ENCODE measurements at places on chromosomes 6 and 20.

DNA sequence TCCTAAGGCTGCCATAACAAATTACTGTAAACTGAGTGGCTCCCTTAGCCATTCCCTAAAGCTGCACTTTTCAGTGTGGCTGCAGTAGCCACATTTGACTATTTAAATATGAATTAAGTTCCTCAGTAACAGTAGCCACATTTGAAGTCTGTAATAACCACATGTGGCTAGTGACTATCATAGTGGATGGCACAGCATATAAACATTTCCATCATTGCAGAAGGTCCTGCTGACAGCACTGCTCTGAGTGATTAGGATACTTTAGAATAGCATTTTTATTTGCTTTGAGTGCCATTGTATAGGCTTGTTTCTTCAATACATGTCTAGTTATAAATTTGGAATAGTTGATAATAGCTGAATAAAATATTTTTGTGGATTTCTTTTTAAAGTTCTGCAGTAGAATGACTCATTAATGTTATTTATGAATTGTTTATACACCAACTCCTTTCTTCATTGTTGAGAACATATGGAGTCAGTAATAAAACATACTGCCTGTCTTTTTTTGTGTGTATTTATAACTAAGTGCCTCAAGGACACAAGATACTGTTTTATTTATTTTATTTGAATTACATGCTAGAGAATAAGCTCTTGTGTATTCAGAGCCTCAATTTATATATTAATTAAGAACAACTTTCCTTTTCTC is 217.2 kb downstream of the CDKAL1 start:
- no peak for DNase-seq

GRCh38 chr6:34226731-34227586 is 9.7 kb upstream of the HMGA1 start:
- DNase-seq, result no peak

- no peak for DNase-seq
Measured at GRCh38 chr6:13669476-13669875, 42.2 kb downstream of the RANBP9 start.

DNA sequence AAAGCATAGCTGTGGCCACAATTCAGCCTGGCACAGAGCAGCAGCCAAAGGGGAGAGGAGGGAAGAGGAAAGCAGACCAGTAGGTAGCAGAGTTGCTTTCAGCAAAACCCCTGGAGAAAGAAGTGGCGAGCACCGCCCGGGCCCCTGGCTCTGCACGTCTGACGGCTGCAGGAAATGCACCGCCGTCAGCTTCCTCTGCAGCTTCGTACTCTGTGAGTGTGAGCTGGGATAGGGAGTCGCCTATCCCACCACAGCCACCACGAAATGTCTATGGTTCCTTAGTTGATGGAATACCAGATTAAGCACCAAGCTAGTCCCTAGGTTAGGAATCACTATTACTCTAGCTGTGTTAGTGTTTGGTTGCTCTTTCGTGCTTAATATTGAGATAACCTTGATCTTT is 79.9 kb upstream of the NAA20 start:
- DNase-seq, result no peak

GRCh38 chr20:63962426-63963347 is 6.5 kb upstream of the UCKL1 start:
- no peak for DNase-seq

Measured in left lung (tissue), 14 donors.